ENCODE measurements at places on chromosomes 3 and 15.
A peak's percentile ranks its signal among the peaks of the same experiment; 100 is the strongest.

GRCh38 chr3:49296781-49297411 lies 19.9 kb upstream of the C3orf62 start:
- DNase-seq, result no peak

- no peak for DNase-seq
Measured at GRCh38 chr15:72331021-72331420, 11.1 kb upstream of the CELF6 start.

DNA sequence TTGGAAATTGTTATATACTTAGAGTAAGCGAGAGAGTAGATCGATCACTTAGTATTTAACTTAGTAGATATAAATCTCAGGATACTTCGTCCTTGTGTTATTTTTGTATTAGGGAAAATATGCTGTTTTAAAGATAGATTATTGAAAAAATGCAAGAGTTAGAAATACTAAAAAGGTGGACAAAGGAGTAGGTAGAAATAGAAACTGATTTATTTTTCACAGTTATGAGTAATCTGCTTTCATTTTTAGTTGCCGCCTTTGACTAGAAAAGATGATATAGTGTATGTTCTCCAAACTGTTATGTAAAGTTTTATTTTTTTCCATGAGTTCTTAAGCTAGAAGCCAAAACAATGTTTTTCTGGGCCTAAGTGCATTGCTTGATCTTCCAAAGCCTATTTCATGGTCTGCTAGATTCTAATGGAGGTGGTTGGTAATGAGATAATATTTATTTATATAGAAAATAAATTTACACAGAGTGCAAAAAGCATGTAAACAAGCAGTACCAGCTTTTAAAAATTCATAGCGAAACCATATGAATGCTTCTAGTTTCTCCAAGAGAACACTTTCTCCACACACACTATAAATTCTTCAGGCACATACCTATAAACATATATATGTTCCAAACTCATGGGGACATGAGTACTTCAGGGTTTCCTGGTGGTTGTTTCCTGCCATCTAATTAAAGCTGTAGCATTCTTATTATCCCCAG lies 61.1 kb downstream of the DIPK2A start:
- no peak for DNase-seq

DNA sequence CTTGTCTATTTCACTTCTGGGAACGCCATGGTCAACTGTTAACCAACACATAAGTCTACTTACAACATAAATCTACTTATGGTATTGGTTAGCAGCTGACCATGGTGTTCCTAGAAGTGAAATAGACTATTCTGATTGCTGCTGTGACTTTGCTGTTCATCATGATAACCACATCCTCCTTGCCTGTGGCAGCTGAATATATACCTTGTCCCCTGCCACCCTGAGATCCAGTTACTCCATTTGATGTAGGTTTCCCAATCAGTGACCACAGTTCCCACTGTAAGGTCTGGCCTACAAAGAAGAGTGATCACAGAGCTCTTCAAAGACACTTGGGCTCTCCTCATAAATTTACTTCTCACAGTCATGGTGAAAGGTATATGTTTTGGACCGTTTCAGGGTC lies 66.8 kb upstream of the ALDH1A3 start:
- no peak for DNase-seq

- DNase-seq, result no peak
Measured at GRCh38 chr15:50889589-50889988, 18.9 kb upstream of the AP4E1 start.

DNA sequence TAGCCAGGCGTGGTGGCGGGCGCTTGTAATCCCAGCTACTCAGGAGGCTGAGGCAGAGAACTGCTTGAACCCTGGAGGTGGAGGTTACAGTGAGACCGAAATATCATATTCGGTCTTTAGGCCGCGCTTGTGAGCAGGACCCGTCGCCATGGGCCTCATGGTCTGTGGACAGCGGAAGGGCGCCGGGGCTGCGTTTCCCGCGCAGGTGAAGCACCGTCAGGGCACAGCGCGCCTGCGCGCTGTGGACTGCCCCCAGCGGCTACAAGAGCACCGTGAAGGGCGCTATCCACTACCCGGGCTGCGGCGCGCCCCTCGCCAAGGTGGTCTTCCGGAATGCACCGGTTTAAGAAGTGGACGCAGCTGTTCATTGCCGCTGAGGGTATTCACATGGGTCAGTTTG lies 482.0 kb upstream of the NAALADL2 start:
- no peak for DNase-seq

DNA sequence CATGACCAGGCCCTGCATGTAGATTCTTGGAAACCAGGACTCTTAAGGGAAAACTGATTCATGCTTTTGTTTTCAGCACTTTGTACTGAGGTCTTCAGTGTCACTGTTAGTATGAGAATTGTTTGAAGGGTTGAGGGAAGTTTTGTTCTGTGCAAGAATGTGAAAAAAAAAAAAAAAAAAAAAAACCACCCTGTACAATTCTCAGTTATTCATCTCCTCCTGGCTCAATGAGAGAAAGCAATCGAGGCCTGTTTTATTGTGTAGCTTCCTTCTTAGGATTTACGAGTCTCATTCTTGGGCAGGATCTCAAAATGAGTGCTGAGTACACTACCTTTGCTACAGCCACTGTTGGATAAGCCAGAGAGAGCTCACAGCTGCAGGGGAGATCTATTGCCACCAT lies 469.5 kb downstream of the CNTN4 start:
- DNase-seq, result no peak

DNA sequence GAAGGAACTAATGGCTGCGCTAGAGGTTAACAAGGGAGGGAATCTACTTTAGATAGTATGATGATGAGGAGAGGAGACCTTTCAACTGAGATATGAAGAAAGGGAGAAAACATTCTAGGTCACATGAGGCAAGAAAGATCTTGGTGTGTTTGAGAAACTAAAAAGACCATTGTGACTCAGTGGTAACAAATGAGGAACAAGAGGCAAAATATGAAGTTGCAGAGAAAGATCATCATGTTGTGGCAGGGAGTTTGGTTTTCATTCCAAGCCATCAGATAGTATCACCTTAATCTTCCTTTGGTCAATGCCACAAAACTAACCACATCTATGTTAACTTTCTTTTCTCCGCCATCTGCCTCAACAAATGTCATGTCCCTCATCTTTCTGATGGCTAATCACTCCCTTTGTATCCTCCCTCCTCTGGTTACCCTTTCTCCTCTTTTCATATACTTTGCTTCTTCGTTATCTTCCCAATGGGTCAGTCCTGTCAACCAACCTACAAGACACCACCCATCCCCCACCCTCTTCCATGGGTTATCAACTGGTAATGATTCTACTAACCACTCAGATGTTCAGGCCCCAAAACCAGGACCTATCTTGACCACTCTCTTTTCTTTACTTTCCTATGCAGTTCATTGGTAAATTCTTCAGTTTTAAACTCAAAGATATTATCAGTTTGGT lies 2.4 kb upstream of the PDCD6IP start:
- DNase-seq, result no peak

DNA sequence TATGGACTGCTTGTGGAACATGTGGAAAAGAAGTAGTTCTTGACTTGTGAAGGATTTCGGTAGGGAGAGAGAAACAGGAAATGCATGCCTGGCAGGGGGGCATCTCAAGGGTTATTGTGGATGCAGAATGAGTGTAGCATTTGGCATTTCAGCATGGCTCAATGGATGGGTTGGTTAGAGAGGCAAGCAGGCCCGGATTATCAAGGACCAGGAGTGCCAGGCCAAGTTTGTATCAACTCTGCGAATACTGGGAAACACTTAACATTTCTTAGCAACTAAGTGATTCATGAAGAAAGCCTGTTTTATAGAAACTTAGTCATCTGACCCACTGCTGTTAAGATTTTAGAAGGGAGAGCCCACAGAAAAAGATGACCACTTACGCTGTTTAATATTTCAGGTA lies 33.6 kb downstream of the KIF15 start:
- DNase-seq, result no peak

- no peak for DNase-seq
Measured at GRCh38 chr15:51652084-51652668, 29.1 kb upstream of the SCG3 start.

- no peak for DNase-seq
Measured at GRCh38 chr3:52527039-52527731, 6.5 kb downstream of the NT5DC2 start.

- DNase-seq, result no peak
Measured at GRCh38 chr15:29938361-29939335, 116.4 kb upstream of the TJP1 start.

- no peak for DNase-seq
Measured at GRCh38 chr3:105513042-105513441, 146.3 kb downstream of the ALCAM start.

- no peak for DNase-seq
Measured at GRCh38 chr3:126618760-126619159, 36.2 kb downstream of the TXNRD3 start.

DNA sequence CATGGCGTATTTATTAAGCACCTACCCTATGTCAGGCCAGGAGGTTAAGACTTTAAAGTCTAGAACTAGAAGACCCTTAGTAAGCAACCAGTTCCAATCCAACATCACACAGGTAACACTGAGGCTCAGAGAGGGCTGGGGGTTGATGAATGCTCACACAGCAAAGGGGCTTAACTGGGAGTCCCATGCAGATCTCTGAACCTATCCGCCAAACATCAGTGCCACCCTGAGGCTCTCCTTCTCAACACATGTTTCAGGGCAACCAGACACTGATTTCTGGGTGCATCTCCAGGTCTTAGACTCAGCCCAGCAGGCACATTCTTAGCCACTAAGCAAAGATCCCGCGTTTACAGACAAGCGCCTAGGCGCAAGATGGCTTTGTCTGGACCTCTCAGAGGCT lies 92.0 kb upstream of the SLC6A11 start:
- no peak for DNase-seq

DNA sequence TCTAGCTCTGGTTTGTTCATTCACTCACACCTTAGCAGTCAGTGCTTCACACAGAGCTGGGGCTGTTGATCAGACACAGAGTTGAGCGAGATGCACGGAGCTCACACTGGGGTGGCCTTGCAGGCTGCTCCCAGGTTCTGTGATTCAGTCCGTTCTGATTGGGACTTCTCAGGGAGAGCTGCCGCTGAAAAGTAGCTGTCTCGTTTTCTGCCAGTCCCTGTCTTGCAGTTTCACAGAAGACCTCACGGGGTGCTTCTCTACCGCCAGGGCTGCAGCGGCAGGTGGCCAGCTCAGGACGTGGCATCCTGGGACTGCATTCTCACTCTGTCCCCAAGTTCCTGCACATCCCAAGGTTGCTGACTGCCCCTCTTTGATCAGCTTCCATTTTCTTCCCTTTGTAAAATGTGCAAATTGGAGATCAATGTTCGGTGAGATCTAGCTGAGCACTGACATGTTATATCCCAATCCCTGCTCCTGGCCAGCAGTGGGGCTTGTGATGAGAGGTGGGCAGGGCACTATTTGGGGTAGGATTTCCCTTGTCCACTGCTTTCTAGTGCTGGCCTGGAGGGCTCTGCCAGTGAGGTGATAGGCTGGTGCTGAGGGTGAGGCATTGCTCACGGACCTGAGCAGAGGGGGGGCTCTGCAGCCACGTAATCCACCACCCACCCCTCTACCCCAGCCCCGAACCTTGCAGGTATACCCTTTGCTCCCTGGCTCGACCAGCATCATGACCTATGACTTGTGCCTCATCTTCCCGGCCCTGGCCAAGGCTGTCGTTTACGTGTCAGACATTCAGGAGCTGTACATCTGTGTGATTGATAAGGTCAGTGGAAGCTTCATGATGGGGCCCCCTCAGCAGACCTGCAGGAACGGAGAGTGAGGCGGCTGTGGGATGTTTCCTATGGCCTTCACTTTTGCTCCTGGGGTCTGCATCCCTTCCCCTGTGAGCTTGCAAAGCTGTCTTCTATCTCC lies 5.3 kb upstream of the TXNRD3 start:
- no peak for DNase-seq

DNA sequence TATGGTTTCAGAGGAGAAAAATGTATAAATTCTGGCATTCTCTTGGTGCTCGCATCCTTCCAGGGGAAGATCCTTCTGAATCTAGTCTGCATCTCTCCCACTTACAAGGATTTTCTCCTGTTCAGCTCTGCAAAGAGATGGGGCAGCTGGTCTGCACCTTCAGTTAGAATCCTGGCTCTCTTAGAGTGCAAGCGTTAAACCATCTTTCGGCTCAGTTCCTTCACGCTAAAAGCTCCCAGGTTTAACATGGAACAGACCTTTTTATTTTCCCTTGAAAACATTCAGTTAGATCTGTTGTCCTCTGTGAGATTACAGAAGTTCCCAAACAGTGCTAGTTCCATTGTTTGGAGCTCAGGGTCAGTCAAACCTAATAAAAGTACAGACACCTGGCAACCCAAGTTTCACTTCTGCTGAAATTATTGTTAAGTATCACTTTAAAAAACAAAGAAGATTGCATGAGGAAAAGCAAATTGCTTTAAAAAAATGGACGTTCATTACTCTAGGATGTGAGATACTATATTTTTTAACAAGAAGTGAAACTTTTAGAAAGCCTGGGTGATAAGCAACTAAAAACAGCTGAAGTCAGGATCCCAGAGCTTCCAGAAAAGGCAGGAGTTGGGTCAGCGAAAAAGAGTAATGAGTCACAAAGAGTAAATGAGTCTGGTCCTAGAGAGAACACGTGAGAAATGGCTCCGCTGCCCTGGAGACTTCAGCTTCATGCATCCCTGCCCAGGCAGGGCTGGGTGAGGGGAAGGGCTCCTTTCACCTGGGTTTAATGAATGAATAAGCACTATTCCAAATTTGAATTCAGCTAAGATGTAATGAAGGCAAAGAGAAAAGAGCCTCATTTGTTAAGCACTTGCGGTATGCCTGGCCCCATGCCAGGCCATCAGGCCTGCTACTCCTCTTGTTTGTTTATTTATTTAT lies 63.3 kb downstream of the ABTB1 start:
- DNase-seq, result no peak

GRCh38 chr15:74317820-74318375 lies 49.5 kb downstream of the CYP11A1 start:
- DNase-seq, result peak; percentile 36

- no peak for DNase-seq
Measured at GRCh38 chr3:71779674-71780377, 5.1 kb downstream of the PROK2 start.

GRCh38 chr15:85910834-85911233 lies 116.1 kb upstream of the KLHL25 start:
- DNase-seq, result no peak

DNA sequence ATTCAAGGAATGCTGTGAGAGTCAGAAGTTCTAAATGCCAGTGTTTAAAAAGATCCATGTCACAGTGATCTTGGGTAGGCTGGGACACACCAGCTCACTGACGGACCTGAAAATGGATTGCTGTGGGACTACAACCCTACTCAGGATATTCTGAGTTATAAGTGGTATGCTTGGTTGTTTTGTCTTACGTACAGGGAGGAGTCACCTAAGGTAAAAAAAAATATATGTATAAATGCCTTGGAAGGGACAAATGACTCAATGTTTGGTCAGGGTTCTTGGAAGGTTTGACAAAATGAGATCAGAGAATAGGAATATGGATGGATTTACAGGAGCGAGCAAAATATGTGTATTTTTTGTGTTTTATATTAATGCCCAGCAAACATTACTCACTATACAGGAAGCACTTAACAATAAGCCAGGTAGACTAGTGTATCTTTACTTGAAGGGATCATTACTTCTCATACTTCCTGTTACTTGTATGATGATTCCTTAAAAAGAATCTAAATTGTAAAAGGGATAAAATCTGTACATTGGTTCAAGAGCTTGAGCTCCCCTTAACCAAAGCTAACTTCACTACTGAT lies 767.3 kb downstream of the GBE1 start:
- no peak for DNase-seq

- DNase-seq, result peak; percentile 38
Measured at GRCh38 chr3:112111785-112112402, 21.2 kb downstream of the GCSAM start.

Measured in NCI-H1436 treated with DMSO at 0.1 percent for 48 hours (cell line).